Fibroblast of skin of left quadriceps (primary cell): ENCODE measurements at places on chromosomes 11 and 22.

DNA sequence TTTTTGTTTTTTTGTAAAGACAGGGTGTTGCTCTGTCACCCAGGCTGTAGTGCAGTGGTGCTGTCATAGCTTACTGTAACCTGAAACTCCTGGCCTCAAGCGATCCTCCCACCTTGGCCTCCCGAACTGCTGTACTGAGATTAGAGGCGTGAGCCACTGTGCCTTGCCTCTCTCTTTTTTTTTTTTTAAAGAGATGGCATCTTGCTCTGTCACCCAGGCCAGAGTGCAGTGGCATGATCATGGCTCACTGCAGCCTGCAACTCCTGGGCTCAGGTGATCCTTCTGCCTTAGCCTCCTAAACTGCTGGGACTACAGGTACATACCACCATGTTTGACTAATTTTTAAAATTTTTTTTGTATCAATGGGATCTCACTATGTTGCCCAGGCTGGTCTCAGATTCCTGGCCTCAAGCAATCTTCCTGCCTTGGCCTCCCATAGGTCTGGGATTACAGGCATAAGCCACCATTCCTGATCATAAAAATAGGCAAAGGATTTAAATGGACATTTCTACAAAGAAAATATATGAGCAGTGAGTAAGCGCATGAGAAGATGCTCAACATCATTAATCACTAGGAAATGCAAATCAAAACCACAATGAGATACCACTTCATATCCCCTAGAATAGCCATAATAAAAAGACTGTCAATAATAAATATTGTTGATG is 17.3 kb upstream of the CLNS1A start:
- no peak for DNase-seq

- no peak for DNase-seq
These were observed 101.5 kb downstream of the ST3GAL4 start for GRCh38 chr11:126456783-126457542.

DNA sequence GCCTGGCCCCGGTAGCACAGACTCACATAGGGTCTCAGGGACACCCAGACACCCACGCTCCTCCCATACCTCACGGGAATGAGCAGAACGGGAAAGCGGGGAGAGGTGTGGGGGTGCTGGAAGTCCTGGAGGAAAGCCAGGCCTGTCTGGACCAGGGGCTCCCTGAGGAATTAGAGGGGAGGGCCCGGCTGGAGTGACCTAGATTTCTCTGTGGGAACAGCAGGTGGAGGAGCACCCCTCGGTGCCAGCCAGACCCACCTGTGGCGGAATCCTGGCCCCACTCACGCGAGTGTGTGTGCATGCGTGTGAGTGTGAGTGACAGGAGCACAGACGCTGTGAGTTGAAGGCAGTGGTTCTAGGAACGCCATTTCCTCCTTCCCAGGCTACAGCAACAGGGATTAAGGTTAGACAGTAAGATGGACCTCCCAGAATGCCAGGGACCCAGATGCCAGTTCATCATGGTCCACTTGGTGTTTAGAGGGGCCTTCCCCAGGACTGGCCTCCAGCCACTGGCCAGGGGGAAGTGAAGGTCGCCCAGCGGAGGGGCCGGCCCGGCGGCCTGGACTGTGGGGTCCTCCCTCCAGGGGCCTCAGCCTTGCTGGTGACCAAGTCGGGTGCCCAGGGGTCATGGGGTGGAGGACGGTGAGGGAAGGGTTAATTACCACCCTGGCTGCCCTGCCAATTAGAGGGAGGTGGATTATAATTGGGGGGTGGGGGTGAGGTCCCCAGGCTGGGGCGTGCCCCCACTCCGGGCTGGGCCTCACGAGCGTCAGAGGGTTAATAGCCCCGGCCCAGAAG is 1.0 kb downstream of the PKP3 start:
- DNase-seq, result no peak

DNA sequence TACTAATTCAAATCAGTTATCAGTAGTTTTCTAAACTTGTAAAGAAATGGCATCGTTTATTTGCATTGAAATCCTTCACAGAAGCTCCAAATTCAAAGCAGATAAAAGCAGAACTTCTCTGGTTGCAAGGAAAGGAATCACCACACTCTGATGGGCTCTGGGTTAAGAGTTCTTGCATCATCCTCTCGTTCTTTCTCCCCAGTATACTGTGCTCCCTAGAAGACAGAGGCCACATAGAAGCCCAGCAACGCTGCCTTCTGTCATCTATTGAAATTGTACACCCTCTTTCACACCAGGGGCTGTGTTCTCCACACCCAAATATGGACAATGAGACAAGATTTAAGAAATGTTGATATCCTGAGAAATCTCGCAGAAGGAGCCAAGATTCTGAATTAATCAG is 29.3 kb downstream of the FAT3 start:
- no peak for DNase-seq

DNA sequence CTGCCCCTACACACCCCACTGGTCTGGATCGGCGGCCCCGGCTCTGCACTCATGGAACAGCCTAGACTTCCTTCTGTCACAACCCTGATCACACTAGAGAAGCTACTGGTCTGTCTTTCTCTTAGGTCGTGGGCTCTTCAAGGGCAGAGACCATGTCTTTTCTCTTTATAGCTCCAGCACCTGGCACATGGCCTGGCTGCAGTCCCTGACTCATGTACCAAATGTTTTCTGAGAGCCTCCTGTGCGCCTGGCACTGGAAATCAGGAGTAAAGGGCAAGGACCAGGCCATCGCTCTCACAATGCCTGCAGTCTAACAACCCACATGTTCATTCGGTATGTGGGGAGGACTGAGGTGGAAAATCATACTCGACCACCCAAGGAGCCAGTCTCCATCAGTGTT is 7.5 kb downstream of the ASCC2 start:
- DNase-seq, result no peak

DNA sequence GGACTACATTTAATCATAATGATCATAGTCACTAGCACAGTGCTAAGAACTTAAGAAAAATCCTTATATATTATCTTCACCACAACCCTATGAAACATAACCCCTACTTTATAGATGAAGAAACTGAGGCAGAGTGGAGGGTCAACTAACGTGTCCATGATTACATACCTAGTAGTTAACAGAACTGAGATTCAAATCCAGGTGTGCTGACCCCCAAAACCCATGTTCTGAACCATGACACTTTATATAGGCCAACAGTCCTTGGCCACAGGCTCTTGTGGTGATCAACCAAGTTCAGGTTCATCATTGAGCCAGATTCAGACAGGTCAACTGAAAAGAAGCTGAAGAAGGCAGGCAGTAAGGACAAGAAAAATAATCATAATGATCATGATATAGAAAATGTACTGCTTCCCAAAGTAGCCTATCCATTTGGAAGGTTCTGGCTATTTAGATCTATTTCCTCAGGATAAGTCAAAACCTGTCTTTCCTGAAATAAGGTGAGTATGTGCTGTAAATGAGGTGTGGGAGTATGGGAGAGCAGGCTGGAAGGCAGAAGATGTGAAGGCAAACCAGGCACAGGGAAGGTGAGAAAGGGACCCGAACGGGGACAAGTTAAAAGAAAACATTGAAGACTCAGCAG is 39.7 kb downstream of the MAPK1 start:
- DNase-seq, result no peak

GRCh38 chr22:39518144-39518786 is 2.1 kb upstream of the ATF4 start:
- no peak for DNase-seq

- DNase-seq, result no peak
These were observed at the start of gene CYTH4 for GRCh38 chr22:37282385-37282677. Gene CYTH4 (plus strand): TSS chr22:37282508. CDS start chr22:37282570, 62 bp downstream.

GRCh38 chr11:62540804-62541701 is 5.6 kb downstream of the AHNAK start:
- no peak for DNase-seq

DNA sequence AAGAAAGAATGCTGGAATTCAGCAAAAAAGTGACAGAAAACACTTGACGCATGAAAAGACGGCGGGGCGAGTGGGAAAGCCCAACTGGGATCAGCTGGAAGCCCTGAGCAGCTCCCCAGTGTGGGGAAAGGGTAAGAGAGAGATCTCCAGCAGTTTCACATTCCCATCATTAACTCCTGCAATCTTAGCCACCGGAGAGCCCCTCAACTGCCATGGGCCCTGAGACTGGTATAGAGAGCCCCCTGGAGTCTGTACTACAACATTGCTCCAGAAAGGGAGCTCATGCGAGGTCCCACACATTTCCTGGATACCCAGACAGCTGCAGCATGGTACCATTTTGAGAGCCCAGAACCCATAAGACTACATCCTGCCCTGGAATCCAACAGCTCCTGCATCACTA is 31.1 kb downstream of the MRGPRX4 start:
- DNase-seq, result no peak

DNA sequence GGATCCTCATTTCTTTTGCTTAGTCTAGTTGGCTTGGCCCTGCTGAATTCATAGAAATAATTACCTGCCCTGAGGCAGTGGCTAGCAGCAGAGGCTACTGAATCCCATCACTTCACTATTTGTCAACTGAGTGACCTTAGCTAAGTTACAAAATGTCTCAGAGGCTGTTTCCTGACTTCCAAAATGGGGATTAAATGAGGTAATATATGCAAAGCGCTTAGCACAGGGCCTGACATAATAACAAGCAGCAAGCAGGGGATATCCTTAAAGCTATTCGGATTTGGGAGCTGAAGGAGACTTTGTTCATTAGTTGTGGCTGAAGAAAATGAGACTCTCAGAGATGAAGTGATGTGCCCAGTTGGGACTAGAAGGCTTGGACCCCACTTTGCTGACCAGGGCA is 2.8 kb downstream of the NRGN start:
- no peak for DNase-seq

DNA sequence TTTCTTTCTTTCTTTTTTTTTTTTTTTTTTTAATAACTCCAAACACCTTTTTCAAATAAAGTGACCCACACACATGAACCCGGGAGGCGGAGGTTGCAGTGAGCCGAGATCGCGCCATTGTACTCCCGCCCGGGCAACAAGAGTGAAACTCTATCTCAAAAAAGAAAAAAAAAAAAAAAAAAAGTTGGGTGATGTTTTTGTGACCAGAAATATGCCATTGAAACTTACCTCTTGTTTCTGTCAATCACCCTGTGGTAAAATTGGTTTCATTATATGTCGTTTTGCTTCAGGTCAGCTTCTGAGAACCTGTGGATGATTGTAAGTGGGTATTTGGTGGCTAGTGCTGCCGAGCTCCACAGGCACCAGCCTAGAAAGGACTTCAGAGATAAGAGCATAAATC is 238.8 kb downstream of the TBC1D22A start:
- DNase-seq, result no peak

GRCh38 chr11:13224324-13224723 is 53.3 kb upstream of the BMAL1 start:
- DNase-seq, result no peak

GRCh38 chr11:107139396-107139795 is 121.1 kb upstream of the GUCY1A2 start:
- DNase-seq, result no peak

GRCh38 chr22:39152024-39152510 is 413 bp downstream of the CBX7 start:
- DNase-seq, result no peak

DNA sequence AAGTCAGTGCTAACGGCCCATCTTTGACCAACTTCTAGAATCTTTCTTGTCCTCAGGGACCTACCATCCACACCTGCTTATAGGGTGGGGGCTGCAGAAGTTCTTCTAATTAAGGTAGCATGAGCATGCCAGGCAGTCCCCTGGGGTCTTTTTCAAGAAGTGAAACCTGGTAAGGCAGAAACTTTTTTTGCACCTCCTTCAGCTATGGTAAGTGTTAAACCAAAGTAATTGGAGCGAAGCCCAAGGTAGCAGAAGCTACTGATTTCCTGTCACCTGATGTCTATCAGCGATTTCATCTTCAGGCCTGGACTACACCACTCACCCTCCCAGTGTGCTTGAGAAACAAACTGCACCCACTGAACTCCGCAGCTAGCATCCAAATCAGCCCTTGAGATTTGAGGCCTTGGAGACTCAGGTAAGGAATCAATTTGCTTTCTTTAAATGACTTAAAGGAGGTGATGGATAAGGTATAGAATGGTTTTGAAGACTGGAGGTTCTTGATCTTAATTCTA is at the start of gene MS4A1:
Gene MS4A1, plus strand, starts transcription at position 317 of the 512 bp plus-strand sequence. CDS start 6,528 bp downstream, outside the sequence.
- no peak for DNase-seq

DNA sequence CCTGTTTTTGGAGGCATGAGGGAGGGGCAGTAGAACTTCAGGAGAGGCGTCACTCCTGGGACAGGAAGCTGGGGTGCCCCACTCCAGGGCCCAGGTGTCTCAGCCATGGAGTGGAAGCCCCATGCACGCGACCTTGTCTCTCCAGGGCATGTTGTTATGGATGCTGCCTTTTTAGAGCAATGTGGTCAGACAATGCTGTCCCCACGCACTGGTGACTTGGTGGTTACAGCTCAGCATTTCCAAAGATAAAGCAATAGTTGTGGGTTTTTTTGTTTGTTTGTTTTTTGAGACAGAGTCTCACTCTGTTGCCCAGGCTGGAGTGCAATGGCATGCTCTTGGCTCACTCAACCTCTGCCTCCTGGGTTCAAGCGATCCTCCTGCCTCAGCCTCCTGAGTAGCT is 22.3 kb downstream of the EIF4G2 start:
- no peak for DNase-seq

- DNase-seq, result no peak
These were observed 3.1 kb downstream of the CCDC88B start for GRCh38 chr11:64342869-64343745.

DNA sequence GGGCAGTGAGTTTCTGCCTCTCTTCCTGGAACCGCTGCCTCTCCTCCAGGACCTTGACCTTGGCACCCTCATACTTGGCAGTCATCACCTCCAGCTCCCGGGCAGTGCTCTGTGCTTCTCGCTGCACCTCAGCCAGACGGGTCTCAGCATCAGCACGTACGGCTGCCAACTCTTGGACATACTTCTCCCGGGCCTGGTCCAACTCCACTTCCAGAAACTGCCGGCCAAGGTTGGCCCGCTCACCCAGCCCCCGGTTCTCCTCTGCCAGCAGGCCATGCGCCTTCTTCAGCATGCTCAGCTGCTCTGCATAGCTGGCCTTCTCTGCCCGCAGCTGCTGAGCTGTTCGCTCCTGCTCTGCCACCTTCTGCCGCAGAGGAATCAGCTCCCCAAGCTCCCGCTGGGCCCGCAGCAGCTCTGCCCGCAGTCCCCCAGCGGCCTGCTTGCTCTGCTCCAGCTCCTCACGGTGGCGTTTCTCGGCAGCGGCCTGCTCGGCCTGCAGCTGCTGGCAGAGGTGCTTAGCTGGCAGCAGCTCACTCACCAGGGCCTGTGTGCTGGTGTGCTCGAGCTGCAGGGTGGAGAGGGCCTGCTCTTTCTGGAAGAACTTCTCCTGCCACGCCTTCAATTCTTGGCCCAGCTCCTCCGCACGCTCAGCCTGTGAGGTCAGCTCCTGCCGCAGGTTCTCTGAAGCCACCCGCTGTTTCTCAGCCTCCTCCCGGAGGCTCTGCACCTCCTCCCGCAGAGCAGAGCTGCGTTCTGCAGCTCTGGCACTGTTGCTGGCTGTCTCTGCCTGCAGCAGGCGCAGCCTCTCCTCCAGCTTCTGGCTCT is 14.4 kb downstream of the IL18BP start:
- no peak for DNase-seq

GRCh38 chr11:78094250-78094649 is 14.6 kb upstream of the NDUFC2 start:
- no peak for DNase-seq

- DNase-seq, result no peak
These were observed 3.7 kb downstream of the SNAP29 start for GRCh38 chr22:20862540-20862939.
